Activated CD8-positive, alpha-beta memory T cell treated with anti-CD3 and anti-CD28 coated beads, Interleukin-2, amount 10 ng/mL, durations not matched to agents 7 days and 5 days (primary cell): ENCODE measurements at places on chromosomes 12 and 14. TPM values are rescaled to one million over a fixed set of nuclear protein-coding genes. Genes with fewer than 3 reads are reported as not detected.
A peak's percentile ranks its signal among the peaks of the same experiment; 100 is the strongest.

DNA sequence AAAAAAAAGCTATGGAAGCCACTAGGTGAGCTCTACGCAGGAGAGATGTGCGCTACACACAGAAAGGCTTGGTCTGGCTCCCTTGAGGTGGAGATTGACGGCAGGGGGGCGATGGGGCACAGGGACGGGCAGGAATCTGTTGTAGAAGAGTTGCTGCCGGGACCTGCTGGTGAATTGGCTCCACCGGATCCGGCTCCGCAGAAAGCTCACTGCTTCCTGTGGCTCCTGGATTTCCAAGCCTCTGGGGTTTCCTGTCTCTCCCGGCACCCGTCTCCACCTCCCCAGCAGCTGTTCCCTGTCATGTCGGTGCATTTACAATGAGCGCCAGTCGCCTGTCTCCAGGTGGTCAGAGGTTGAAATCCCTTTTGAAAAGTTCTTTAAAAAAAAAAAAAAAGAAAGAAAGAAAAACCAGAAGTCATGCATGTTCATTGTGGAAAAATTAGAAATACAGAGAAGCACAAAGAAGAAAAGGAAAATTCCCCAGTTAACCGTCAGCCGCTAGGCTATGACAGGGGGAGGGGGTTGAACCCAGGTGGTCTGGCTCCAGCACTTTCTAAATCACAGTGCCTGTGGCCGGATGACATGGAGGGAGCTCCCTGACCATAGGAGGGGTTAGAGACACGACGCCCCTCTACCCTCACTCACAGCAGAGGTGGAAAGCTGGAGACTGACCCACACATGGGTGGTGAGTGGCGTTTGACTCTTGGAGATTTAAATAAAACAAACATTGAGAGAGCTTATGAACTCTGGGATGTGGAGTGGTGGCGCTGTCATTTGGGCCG is 20.8 kb downstream of the FAM222A start:
- H3K4me3 ChIP-seq = no peak overlapping the region
- peaks cover 21% of the 10 kb centered on the region for H3K27me3 ChIP-seq
- H3K27ac ChIP-seq = no peak overlapping the region
- no peaks in the 10 kb centered on the region for H3K4me1 ChIP-seq
- H3K36me3 ChIP-seq = no peaks in the 10 kb centered on the region

GRCh38 chr14:106459971-106460730 is 933.8 kb downstream of the TMEM121 start:
- H3K4me3 ChIP-seq = no peak overlapping the region
- peaks cover 5% of the 10 kb centered on the region for H3K27me3 ChIP-seq
- no peaks in the 10 kb centered on the region for H3K4me1 ChIP-seq
- H3K36me3 ChIP-seq = no peaks in the 10 kb centered on the region
- peak; percentile 55 for DNase-seq

The WASHC3 gene
- 36.8 TPM for total RNA-seq

The SERPINA5 gene
- total RNA-seq = not detected

The SPIC gene
- total RNA-seq = not detected

The CPM gene
- total RNA-seq = 1.1 TPM
